ENCODE measurements at places on chromosomes 2 and 18.

DNA sequence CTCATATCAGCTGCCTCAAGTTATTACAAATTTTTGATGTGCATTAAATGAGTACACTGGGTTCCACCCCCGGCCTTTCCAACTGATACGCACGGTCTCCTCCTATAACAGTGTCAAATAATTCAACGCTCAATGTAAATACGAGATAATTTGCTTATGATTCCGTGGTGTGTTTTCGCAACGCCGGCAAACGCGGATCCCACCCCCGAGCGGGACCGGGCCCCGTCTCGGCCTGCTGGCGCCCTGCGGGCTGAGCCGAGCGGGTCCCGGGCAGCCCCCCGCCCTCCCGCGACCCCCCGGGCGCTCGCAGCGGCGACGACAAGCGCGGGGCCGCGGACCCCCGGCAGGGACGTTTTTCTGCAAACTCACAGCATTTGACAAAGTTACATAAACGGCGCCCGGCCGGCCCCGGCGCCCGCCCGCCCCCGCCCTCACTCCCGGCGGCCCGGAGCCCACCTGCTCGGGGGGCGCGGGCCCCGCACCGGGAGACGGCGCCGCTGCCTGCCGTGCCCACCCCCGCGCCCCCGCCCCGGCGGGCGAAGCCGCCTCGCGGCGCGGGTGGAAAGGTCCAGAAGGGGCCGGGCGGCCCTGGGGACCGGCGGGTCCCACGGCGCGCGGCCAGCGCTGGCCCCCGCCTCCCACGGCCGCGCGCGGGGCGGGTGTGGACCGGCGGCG, 762 bp downstream of the HDAC4 start:
- no peak for DNase-seq

DNA sequence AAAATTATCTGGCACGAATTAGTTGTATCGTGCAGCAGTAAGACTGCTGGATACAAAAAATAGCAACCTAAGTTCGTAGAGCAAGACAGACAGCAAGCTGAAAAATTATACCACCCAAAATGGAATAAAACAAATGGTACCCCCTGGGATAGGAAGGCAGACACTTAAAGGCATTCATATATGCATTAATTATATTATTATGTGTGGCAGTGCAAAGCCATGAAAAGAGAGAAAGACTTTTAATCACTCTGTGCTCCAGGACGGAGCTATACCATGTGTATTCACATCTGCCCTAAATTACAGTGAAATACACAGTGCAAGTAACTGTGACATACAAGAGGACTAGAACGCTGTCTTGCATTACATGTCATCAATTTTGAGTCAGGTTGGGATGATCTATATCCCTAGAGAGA, 235.9 kb downstream of the GULP1 start:
- no peak for DNase-seq

DNA sequence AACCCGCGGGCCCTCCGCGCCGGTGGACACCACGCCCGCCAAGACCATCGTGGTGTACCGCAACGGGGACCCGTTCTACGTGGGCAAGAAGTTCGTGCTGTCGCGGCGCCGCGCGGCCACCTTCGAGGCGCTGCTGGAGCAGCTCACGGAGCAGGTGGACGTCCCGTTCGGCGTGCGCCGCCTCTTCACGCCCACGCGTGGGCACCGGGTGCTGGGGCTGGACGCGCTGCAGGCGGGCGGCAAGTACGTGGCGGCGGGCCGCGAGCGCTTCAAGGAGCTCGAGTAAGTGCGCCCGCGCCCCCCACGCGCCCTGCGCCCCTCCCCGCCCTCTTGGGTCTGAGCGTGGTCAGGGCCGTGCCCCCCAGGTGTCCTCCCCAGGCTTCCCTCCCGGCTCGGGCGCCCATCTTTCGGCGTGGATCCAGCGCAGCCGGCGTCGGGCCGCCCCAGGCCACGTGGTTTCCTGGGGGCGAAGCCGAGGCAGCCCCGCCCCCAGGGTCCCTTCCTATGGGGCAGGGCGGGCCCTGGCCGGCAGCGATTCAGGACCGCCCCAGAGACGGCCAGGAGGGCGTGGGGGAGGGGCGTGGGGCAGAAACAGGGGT, 481 bp downstream of the DCDC2C start:
- DNase-seq, result no peak

DNA sequence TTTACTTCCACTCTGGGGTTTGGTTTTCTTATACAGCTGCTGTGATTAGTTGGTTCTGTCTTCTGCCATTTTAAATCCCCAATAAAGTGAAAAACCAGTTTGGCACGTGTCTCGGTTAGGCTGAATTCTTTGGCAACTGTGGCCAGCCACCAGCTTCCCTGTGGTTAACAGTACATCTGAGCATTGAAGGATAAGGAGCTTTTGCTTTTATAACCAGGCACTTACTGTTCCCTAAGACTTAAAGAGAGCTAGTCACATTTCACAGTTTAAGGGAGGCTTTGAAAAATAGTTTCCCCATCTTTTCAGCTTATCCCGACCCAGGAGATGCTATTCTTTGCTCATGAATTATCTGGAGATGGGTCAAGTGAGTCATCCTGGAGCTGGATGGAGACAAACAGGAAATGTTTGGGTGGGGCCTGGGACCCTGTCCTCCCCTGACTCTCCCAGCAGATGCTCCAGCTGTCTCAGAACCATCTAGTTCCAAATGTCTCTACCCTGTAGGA, 57.3 kb upstream of the EML6 start:
- no peak for DNase-seq

- no peak for DNase-seq
Observed at GRCh38 chr18:23314672-23315071, 138.4 kb upstream of the RIOK3 start.

DNA sequence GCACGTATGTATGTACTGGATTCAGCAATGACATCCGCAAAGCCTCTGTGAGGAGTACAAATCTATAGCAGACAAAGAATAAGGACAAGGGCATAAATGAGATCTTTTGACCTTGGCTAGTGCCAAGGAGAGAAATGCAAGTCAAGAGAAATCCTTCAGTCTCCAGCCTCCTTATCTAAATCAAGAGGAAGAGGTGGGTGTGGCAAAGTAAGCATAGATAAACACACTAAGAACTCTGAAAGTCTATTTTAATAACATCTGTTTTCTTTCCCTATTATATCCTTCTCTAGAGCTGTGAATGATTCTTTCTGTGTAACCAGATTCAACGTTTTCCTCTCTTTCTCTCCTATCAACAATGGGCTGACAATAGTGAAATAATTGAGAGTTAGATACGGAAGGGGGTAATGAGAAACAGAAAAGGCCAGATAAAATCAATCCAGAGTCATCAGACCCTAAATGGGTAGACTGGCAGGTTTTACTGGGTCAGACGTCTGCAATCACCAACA, 118.5 kb upstream of the ZFP36L2 start:
- DNase-seq, result no peak

- DNase-seq, result no peak
Observed at GRCh38 chr2:26587994-26588393, 53.2 kb downstream of the CIB4 start.

- no peak for DNase-seq
Observed at GRCh38 chr18:50720325-50720674, 99.5 kb downstream of the MRO start.

DNA sequence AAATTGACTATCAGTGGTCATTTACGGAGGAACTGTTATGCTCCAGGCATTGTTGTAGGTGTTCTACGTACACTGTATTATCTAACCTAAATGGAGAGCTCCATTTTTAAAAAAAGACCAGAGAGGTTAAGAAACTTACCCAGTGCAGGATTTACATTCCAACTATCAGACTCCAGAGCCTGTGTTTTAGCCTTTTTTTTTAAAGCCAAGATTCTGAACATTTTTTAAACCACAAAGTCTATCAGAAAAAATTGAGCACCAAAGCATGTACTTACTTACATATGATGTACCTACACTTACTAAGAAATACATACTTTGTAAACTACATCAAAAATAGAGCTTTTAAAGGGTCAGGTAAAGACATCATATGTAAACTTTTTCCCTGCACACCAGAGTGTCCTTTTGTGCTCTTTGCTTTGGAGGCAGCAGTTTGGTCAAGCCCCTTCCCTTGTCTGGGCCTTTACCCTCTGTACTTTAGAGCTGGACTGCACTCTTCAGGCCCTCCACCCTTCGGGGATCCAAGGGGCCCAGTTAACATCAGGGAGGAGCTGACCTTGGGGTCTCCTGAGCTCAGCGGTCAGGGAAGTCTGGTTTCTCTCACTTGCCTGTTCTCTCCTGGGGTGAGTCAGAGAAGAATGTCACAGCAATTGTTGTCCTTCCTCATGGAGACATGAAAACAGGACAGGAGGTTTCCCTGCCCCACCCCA, 58.4 kb downstream of the ITGB1BP1 start:
- no peak for DNase-seq

DNA sequence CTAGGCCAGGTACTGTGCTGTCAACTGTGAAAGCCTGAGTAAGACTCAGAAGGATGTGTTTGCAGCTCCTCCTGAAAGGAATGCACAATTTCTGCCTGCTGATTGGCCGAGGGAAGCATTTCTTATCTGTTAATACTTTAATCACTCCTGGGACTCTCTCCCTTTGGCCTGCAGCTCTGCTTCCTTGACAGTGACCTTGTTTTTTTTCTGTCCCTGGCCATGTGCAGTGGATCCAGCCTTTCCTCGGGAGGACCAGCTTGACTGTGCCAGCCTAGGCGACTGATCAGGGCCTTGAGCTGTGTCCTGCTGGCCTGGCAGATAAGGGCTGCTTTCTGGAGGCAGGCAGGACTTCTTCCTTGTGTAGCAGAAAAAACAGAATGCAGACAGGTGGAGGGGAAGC, 10.0 kb downstream of the RNF144A start:
- no peak for DNase-seq

DNA sequence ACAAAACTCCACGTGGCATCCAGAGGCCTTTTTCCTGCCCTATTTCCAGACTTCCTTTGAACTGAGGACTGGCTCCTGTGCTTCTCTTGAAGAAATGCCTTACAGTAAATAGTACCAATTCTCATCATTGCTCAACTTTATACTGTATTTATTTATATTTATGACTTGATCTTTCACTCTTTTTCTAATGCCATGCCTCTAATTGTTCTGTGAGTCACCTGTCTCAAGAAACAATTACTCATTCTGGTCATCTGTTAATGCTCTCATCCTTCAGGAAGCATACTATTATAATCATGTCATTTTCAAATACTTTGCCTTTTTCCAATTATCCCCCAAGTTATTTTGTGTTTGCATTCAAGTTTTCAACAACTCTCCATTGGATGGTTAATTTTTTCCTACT, 85.9 kb downstream of the DCDC2C start:
- no peak for DNase-seq

- no peak for DNase-seq
Observed at GRCh38 chr2:164803776-164804466, 37.7 kb downstream of the COBLL1 start.

GRCh38 chr2:239778861-239779558, 246.1 kb downstream of the NDUFA10 start:
- no peak for DNase-seq

DNA sequence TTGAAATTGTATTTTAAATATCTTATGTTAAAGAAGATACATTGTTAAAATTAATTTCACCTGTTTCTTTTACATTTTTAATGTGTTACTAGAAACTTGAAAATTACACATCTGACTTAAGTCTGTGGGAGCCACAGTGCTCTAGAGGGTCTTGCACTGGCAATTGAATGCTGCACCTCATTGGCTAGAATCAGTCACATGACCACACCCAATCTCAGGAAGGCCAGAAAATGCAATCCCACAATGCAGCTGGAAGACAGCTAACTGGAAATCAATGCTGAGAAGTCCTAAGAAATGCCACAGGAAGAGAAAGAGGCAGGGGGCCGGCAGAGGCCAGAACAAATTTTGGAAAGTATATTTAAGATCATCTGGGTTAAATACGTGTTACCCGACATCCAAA, 189.2 kb upstream of the POU3F3 start:
- no peak for DNase-seq

DNA sequence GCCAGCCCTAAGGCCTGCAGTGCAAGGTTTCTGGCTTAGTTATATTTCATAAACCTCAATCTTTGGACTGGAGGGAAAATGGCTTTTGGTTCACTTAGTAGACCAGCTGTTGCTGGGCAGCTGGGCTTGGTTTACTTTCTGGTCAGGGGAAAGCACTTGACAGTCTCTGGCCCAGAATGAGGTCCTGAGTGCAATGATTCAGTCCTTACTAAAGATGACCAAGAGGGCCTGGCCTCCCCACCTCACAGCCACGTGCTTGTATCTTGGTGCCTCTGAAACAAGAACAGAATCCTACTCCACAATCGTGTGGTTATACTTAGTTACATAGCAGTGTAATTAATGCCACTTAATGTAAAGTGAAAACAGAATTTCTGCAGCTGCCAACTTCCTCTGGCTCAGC, 325.5 kb upstream of the MEIS1 start:
- no peak for DNase-seq

- no peak for DNase-seq
Observed at GRCh38 chr2:43448011-43448821, 147.6 kb downstream of the THADA start.

DNA sequence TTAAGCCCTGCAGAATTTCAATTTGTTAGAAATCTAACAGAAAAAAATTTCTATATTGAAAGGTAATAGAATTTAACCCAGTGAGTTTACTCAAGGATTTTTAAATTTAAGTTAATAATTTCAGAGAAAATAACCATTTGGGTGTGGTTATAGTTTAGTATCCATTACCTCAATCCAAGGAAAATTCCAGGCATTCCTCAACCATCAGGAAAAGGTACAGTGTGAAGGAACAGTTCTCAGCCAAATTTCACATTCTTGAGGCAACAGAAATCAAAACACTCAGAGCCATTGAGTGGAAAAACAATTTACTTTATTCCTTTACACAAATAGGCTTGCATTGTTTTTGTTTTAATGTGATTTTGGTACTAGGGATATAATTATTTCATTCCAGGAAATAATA, 45.6 kb downstream of the ONECUT2 start:
- DNase-seq, result no peak

GRCh38 chr18:7809455-7809854, 242.3 kb downstream of the PTPRM start:
- DNase-seq, result no peak

GRCh38 chr2:68238955-68239822, 13.1 kb downstream of the PPP3R1 start:
- DNase-seq, result no peak

- DNase-seq, result no peak
Observed at GRCh38 chr2:236714080-236714479, 144.5 kb downstream of the ACKR3 start.

- no peak for DNase-seq
Observed at GRCh38 chr2:119482481-119483394, 41.5 kb downstream of the SCTR start.

DNA sequence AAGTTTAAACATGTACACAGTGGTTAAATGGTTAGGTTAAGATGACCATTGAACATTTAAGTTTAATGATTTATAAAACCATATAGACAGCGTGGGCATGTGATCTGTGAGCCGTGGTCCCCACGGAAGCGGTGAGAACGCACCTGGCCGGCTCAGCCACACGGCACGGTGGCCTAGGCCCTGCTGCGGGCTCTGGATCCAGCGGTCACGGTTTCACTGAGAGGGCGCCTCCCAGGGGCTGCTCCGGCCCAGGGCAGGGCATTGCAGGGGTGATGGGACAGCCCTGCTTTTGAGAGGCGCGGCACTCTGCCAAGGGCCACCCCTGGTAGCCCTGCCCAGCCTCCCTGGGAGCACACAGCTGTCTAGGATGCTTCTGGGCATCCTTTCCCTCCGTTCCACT, 124.9 kb downstream of the RGPD3 start:
- no peak for DNase-seq

GRCh38 chr2:157107877-157108276, 149.6 kb upstream of the GALNT5 start:
- no peak for DNase-seq

- DNase-seq, result no peak
Observed at GRCh38 chr18:29962579-29962978, 1080.0 kb downstream of the DSC3 start.
